ENCODE measurements at places on chromosomes 6 and 20. TPM values are rescaled to one million over a fixed set of nuclear protein-coding genes. Genes with fewer than 3 reads are reported as not detected.

CCR6 gene
- not detected for polyA plus RNA-seq

DACT2 gene
- not detected for polyA plus RNA-seq

CST4 gene
- polyA plus RNA-seq, result not detected

RNF39 gene
- polyA plus RNA-seq, result not detected

GRCh38 chr6:158050107-158050735, 68.6 kb downstream of the SYNJ2 start:
- H3K27ac ChIP-seq, result no peak overlapping the region
- no peak overlapping the region for H3K4me3 ChIP-seq
- H3K36me3 ChIP-seq, result peaks cover 46% of the 10 kb centered on the region
- H3K27me3 ChIP-seq, result no peaks in the 10 kb centered on the region

- no peak overlapping the region for H3K27ac ChIP-seq
- H3K27me3 ChIP-seq, result no peaks in the 10 kb centered on the region
- peaks cover 24% of the 10 kb centered on the region for H3K36me3 ChIP-seq
- H3K4me3 ChIP-seq, result no peak overlapping the region
- no peaks in the 10 kb centered on the region for H3K4me1 ChIP-seq
Measured at GRCh38 chr6:151025076-151025475, 159.6 kb downstream of the MTHFD1L start.

DNA sequence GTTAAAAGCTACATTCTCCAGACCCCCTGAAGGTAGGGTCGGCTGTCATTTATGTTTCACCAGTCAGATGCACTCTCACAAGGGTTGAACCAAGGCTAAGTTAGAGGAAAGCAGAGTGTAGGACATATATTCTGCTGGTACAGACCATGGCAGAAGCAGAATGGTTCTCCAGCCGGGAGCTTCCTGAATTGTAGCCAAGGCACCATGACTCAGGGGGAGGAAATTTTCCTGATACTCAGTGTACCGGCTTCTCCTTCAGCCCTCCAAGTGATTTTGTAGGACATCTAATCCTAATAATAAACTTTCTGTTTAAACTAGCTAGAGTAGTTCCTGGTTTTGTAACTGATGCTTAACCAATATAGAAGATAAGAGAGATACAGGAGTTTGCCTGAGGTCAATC, 14.2 kb upstream of the SLPI start:
- DNase-seq, result no peak
- H3K4me3 ChIP-seq, result no peak overlapping the region
- H3K27me3 ChIP-seq, result peaks cover 7% of the 10 kb centered on the region
- H3K27ac ChIP-seq, result no peak overlapping the region
- no peaks in the 10 kb centered on the region for H3K36me3 ChIP-seq
- no peaks in the 10 kb centered on the region for H3K4me1 ChIP-seq
